ENCODE measurements at places on chromosomes 11 and 22.

DNA sequence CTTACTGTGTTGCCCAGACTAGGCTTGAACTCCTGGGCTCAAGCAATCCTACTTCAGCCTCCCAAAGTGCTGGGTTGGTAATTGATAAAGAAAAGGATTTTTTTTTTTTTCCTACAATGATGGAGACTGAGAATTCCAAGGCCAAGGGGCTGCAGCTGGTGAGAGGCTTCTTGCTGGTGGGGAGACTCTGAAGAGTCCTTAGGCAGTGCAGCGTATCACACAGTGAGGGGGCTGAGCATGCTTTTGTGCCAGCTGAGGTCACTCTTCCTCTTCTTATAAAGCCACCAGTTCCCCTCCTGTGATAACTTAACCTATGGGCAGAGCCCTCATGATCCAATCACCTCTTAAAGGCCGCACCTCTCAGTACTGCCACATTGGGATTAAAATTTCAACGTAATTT lies 28.2 kb upstream of the CCDC81 start:
- no peak for DNase-seq

DNA sequence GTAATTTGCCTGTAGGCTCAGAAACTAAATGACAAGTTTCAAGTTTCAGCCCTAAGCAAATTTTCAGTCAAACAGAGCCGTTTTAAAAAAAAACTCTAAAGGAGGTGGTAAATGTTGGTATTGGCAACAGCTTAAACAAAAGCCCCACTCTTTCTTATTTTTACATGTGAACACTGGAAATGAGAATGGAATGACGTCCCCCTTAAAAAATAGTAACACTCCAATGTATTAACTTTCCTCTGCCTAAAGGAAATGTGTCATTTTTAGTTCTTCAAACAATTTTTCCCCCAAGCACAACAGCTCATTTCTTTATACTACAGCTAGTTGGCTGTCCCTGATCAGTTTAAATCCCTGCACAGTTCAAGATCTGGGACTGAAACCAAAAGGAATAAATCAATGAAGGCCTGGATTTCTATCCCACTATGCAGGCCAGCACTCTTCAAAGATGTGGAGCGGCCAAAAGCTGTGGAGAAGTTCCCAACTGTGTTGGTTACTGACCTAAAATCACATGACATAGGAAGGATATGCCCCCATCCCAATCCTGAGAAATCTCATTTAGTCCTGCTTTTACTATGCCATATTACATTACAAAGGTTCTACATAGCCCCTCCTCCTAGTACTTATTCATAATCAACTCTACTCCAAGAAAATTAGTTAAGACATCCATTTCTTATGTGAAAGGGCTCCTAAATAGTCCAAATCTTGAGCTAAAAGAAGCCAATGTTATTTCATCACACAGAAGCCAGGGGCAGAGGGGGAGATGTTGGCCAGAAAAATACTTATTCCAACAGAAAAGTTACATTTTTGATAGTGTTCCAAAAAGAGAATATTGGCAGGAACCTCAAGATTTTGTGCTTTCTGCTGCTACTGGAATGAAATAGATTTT lies 95.9 kb downstream of the CADM1 start:
- no peak for DNase-seq

GRCh38 chr11:82930229-82930628 lies 28.7 kb downstream of the DDIAS start:
- no peak for DNase-seq

GRCh38 chr11:97756571-97757335 lies 1264.0 kb upstream of the CNTN5 start:
- DNase-seq: no peak

DNA sequence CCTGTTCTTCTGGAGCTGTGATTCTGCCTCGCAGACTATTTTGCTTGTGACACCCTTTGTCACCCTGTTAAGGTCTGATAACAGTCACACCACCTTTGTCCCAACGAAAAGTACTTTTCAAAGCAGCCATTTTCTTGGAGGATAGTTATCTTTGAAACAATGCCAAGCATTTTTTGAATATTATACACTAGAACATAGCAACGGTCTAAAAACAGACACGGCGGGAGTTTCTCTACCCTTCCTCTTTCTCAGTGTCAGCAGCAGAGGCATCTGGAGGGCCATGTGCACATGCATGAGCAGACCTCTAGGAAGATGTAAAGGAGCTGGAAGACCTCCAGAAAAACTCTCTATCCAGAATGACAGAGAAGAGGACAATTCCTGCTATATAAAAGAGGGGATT lies 86.5 kb downstream of the TRPC6 start:
- DNase-seq: no peak

GRCh38 chr11:34682825-34683224 lies 61.9 kb downstream of the EHF start:
- DNase-seq: no peak

- no peak for DNase-seq
These were observed 146.2 kb downstream of the TRIM29 start for GRCh38 chr11:119991669-119992068.

DNA sequence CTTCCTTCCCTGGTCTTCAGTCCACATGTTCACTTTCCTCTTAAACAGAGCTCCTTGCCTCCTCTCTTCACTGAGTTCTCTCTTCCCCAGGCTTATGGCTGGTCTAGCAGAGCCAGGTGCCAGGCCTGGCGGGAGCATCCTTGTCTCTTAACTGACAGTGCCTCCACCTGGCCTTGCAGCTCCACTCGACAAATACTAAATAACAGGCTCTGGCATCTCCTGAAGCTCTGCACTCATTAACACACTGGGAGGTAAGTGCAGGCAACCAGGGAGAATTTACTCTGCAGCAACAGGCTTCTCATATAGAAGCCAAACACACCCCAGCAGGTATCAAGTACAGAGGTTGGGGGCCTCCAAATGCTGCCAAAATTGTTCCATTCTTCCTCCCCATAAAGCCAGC lies 438.1 kb downstream of the SOX6 start:
- no peak for DNase-seq

DNA sequence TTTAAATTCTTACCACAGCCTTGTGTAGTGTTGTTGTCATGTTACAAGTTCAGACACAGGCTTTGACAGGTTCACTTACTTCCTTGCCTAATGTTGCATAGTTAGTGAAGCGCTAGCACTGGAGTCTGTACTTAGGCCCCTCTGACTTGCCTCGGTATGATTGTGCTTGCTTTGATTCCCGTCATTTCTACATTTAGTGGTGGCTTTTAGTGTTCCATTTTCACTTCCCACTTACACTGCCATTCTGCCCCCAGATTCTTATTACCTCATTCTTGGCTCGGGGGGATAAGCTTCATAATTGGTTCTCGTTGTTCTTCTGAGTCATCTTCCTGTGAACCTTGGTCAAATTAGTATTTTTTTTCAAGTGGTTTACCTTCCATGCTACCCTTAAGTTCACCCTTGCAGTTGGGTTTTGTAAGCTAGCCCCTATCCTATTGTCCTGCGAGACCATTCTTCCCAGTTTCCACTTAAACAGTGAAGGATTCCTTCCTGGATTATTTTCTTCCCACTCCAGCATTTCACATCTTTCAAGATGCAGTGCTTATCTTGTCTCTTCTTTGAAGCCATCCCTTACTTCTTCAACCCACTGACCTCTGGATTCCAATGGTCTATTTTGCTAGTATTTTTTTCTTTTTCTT lies 68.7 kb downstream of the DDX10 start:
- DNase-seq: peak; percentile 33

DNA sequence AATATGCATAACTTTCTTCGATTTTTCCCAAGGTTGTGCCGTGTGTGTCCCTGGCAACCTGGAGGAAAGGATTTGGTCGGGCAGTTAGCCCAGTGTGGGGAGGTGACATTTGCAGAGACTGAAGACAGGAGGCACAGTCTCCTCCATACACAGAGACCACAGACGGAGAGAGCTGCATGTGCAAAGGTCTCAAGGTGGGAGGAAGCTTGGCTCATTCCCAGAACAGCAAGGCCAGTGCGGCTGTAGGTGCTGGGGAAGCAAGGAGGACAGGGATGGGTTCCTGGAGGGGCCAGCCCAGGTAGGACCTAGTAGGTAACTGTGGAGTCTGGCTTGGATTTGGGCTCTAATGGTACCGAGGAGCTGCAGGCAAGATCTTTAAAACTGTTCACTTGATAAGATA lies 20.7 kb upstream of the CPT1A start:
- no peak for DNase-seq

GRCh38 chr11:10293423-10294289 lies at the start of gene SBF2:
Gene SBF2, minus strand, starts transcription at chr11:10294219. Its CDS starts 150 bp downstream, at chr11:10294069.
- peak; percentile 69 for DNase-seq

DNA sequence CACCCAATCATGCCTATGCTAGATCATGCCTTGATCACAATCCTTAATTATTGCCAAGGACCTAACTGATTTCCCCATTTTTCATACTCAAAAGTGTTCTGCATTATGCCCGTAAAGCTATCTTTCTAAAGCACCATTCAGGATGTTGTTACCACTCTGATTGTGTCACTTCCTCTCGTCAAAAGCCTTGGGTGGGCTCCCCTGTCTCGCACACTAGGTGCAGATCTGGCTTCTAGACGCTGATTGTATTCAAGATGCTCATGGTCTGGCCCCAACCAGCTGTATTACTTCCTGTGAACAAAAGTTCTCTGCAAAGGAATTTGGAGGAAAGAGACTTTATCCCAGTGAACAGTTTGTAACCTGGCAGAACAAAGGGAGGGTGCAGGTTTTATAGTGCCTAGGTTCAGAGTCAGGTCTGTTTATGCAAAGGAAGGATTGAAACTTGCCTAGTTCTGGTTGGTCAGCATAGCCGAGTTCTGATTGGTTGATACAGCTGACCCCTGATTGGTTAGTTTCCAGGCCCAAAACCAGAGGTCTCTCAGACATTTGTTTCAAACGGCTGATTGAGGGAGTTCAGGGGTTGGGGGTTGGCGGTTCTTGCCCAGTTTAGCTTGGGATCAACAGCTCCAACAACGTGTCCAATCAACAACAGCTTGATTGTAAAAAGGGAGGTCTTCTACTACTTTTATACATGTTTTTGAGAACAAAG lies 25.4 kb downstream of the ATG13 start:
- no peak for DNase-seq

DNA sequence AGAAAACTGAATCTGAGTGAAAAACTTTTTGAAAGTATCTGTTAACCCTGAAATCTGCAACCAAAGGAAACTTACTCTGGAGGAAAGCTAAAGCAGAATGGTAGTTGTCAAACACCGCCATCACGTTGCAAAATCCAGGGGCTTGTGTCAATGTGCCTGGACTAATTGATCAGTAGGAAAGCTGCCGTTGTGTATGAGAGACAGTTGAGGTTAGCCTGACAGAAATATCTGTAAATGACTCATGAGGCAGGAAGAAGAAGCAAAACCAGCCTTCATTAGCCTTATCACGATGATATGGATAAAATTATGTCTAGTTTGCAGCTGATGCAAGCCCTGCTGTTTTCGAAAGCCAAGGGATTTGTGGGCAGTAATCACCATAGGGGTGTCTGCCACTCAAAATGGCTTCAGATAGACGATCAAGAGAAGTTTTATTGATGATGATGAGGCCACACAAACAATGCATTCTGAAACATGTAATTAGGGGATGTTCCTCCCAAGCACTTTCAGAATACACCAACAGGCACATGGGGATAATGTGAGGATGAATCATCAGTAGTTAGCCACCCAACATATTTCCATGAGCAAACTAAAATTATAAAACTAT lies 8.9 kb downstream of the SCGB1A1 start:
- no peak for DNase-seq

GRCh38 chr11:127710831-127711230 lies 710.3 kb upstream of the KIRREL3 start:
- no peak for DNase-seq

GRCh38 chr11:19026862-19027261 lies 33.7 kb downstream of the MRGPRX2 start:
- no peak for DNase-seq

GRCh38 chr11:129880311-129880710 lies 15.1 kb downstream of the NFRKB start:
- no peak for DNase-seq

GRCh38 chr22:47575291-47575690 lies 812.8 kb downstream of the TBC1D22A start:
- no peak for DNase-seq

DNA sequence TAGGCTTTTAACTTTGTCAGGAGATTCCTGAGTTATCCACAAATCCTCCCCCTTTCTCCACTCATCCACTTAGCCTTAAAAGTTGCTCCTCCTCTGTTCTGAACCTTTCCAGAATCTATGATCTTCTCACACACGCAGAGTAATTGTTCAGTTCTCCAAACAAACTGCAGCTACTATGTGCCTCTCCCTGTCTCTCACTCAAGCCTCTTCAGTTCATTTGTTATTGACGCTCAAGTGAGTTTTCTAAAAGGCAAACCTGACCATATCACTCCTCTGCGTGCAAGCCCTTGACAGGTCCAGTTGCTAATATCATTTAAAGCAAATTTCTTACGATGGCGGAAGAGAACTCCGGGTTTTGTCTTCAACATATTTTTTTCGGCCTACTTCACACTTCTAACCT lies 1169.7 kb upstream of the TENM4 start:
- DNase-seq: no peak

- no peak for DNase-seq
These were observed 8.3 kb upstream of the DLAT start for GRCh38 chr11:112016765-112017376.

DNA sequence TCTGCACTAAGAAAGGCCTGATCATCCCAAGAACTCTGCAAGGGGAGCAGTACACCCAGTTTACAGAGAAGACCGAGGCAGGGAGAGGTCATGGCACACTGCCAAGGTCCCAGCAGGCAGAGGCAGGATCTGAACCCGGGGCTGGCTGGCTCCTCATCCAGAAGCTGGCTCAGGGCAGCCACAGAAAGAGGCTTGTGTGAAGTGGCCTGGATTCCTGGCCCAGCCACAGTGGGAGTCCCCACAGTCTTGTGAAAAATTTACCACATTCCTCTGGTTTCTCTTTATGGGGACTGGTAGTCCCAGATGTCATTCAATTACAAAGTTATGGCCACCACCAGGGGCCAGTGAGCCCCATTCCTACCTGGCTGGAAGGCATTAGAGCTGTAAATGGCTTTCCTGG lies 440.5 kb downstream of the MIAT start:
- no peak for DNase-seq

GRCh38 chr22:44676441-44677352 lies 25.3 kb upstream of the PRR5 start:
- DNase-seq: no peak
